ENCODE measurements at places on chromosomes 13 and 19.

- DNase-seq, result no peak
Observed at GRCh38 chr13:47932950-47933923, 67.8 kb downstream of the SUCLA2 start.

DNA sequence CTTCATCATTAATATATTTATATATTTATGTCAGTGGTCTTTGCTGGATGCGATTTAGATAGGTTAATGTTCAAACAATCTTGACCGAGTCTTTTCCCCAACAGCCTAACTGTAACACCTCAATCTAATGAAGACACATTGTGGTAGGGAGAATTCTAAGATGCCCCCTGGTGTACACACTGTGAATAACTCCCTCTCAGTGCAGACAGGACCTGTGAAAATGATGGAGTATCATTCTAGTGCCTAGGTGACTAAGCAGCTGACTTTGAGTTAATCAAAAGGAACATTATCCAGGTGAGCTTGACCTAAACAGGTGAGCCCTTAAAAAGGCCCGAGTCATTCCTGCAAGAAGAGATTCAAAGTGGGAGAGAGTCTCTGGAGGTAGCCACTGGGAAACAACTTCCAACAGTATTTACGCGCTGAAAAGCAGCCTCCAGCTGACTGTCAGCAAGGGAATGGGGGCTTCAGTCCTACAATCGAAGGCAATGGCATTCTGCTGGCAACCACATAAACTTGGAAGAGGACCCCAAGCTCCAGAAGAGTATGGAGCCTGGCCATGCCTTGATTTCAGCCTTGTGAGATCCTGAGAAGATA is 28.0 kb upstream of the KBTBD7 start:
- peak; percentile 24 for DNase-seq

DNA sequence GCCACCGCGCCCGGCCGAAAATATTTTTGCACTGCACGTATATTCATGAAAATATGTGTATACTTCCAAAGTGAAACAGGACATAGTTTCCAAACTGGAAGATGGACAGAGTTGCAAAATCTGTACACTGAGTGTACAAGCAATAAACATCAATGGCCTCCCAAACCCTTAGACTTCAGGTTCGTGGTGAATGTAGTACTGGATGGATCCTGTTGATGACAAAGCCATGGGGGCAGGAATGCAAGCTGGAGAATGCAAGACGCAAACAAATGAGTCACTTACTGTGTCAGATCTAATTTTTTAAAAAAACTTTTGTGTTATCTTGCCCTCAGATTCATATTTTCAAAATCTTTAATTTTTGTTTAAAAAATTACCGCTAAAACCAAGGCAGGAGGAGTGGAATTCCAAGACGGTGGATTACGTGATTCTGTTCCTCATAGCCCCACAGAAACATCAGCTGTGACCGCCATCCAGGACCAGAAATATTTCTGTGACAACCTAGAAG is 12.7 kb upstream of the LILRA2 start:
- DNase-seq, result no peak

- no peak for DNase-seq
Observed at GRCh38 chr19:13082192-13083007, 20.3 kb downstream of the LYL1 start.

DNA sequence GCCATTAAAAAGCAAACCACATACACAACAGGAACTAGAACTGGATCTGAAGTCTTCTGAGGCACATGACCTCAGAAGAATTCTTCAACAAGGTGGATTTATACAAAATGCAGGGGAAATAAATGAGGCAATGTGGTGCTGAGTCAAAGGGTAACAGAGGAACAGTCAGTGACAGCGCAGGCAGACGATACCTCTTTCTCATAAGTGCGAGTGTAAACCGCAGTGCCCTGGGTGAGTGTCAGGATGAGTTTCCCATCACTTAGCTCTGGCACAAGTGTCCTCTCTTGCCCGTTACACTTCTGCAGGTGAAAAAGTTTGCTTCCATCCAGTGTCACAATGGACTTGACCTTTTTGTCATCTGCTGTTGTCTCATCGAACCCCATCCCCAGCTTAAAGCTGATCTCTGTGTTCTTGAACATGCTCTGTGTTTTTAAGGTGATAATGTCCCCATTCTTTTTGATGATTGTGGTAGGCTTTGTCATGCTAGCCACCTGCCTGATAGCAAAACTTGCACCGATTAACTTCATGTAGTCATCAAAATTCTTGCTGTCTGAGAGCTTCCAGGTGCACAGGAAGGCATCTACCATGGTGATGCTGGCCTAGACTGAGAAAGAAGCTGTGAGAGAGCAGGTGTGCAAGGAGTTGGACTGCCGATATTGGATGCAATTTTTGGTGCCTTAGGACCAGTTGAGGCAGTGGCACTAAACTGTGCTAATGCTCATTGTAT is 97.3 kb downstream of the AKAP11 start:
- no peak for DNase-seq

- DNase-seq, result no peak
Observed at GRCh38 chr13:48656608-48657007, 2.9 kb downstream of the CYSLTR2 start.
